ENCODE measurements at places on chromosomes 12 and 14. TPM values are rescaled to one million over a fixed set of nuclear protein-coding genes. Genes with fewer than 3 reads are reported as not detected.

DNA sequence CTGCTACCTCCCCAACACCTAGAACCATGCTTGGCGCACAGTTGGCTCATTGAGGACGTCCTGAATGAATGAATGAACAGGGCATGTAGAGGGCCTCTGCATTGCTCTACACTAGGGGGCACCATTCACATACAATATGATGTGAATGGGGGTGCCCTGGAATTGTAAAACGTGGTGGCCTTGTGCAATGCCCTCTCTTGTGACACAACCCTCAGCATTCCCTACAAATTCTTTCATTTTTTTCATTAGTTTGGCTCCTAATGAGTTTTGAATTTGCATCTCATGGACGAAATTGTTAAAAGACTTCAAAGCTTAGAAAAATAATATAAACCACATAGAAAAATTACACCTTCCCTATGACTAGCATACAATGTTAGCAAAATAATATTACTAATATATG lies 2.3 kb upstream of the DIO2 start:
- H3K27me3 ChIP-seq = no peaks in the 10 kb centered on the region
- no peak overlapping the region for H3K4me3 ChIP-seq
- no peak for DNase-seq

DNA sequence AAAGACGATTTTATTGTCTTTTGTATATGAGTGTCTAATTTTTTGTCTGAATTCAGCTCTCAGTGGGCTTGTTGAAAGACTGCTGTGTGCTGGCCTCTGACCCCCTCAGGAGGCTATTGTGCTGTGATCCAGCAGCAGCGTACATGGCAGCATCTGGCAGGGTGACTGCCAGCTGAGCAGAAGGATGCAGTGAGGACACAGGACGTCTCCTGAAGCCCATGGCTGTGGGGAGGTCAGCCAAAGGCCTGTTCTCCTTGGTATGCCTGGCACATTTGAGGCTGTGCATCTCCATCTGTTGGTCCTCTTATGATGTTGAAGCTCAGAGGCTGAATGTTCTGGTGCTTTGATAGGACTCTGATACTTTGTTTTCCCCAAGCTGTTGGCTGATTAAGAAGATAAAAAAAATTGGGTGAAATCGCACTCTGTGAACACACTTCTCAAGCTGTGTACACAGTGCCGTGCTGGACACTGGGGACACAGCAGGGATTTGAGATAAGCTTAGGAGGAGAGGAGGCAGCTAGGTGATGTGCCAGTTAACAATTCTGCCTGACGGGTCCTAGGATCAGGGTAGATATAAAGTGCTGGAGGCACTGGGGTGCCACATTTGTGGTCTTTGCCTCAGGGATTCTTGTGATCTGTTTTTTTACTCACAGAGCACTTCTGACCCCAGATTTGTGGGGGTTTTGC lies 37.5 kb downstream of the EID3 start:
- H3K4me3 ChIP-seq = no peak overlapping the region
- peak overlapping the region; percentile 7 for H3K27ac ChIP-seq
- no peak for DNase-seq
- peaks cover 82% of the 10 kb centered on the region for H3K36me3 ChIP-seq
- no peaks in the 10 kb centered on the region for H3K27me3 ChIP-seq

Gene PLEKHG7
- not detected for total RNA-seq

GRCh38 chr12:57469296-57470164 lies 9.9 kb downstream of the GLI1 start:
- H3K27ac ChIP-seq = no peak overlapping the region
- H3K36me3 ChIP-seq = no peaks in the 10 kb centered on the region
- DNase-seq = no peak
- peaks cover 85% of the 10 kb centered on the region for H3K27me3 ChIP-seq
- H3K4me3 ChIP-seq = no peak overlapping the region
- H3K4me1 ChIP-seq = peaks cover 1% of the 10 kb centered on the region

DNA sequence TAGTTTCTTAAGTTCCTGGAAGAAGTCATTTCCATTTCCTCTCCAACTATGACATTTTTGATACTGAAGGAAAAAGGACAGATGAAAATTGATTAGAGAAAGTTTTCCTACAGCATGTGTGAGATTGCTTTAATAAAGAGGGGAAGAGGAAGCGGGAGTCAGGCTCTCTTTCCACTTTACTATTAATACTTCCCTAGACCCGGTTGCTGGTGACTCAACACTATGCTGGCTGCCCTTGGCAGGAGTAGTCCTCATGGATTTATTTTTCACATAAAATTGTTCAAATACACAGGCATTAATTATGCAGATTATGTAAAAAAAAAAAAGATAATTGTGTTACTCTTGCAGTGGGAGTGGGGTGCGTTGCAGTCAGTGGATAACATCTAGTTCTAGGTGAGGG lies 293.4 kb downstream of the EGLN3 start:
- H3K4me3 ChIP-seq = no peak overlapping the region
- no peaks in the 10 kb centered on the region for H3K36me3 ChIP-seq
- no peak overlapping the region for H3K27ac ChIP-seq
- no peaks in the 10 kb centered on the region for H3K4me1 ChIP-seq
- H3K27me3 ChIP-seq = no peaks in the 10 kb centered on the region
- no peak for DNase-seq

- H3K36me3 ChIP-seq = peaks cover 74% of the 10 kb centered on the region
- peaks cover 17% of the 10 kb centered on the region for H3K4me1 ChIP-seq
- H3K4me3 ChIP-seq = no peak overlapping the region
Measured at GRCh38 chr14:77738559-77739250, 22.3 kb downstream of the SNW1 start.

DNA sequence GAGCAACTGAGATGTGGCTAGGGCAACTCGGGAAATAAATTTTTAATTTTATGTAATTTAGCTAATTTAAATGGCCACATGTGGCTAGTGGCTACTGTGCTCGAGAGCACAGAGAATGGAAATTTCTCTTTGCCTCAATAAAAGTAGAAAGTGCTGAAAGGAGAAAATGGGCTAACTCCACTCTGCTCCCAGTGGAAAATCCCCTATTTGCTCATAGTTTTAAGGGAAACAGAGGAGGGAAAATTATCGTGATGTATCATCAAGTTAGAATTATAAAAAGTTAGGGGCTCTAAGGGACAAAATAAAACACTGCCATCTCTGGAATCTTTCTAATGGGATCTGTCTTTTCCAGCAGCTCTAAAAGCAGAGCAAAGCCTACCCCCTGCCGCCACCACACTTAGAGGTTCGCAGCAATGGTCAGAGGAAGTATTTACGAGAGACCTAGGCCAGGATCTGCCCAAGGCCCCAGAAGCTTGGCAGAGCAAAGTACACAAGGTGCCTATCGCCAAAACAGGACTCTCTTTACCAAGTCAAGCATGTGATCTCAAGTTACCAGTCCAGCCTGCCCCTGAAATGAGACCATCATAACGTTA lies 220.7 kb downstream of the PPM1H start:
- H3K4me1 ChIP-seq = peaks cover 32% of the 10 kb centered on the region
- H3K4me3 ChIP-seq = no peak overlapping the region
- no peak for DNase-seq
- no peaks in the 10 kb centered on the region for H3K27me3 ChIP-seq

- no peak overlapping the region for H3K27ac ChIP-seq
- H3K4me3 ChIP-seq = no peak overlapping the region
- H3K36me3 ChIP-seq = no peaks in the 10 kb centered on the region
- H3K4me1 ChIP-seq = no peaks in the 10 kb centered on the region
- H3K27me3 ChIP-seq = no peaks in the 10 kb centered on the region
- no peak for DNase-seq
Measured at GRCh38 chr14:22407033-22407432, 182.0 kb downstream of the DAD1 start.
